ENCODE measurements at places on chromosomes 7 and 10.

GRCh38 chr10:3169673-3170072 is 2.9 kb downstream of the PITRM1 start:
- no peak for DNase-seq

DNA sequence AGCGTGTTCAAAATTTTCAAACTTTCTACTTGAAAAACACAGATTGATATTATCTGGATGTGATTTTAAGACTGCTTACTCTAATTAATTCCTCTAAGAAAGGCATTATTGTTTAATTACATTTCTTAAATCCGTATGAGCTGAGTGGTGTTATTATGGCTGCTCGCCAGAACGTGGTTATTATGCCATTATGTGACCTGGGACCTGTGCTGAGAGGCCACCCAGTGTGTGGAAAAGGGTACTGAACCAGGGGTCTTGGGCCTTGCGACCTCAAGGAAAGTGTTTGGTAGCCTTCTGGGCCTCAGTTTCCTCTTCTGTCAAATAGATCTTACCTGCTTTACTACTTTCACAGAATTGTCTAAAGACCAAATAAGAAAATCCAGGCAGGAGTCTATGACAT is 15.4 kb downstream of the LGI1 start:
- no peak for DNase-seq

DNA sequence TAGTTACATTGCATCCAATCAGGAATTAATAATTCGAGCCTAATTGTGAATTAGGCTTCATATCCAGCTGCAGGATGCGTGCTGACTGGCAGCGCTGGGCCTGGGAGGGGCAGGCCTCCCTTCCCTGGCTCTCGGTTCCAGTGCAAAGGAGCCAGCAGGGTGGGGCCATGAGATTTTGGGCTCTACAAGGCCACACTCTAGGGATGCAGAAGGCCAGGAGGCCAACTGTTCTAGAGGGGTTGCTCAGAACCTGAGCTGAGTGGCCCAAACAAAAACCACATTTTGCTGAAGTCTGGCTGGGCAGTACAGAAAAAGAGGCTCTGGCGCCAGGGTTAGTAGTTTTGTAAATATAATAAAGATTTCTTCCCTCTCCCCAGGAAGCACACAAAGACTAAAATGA is 72.3 kb downstream of the CLEC2L start:
- DNase-seq: no peak

DNA sequence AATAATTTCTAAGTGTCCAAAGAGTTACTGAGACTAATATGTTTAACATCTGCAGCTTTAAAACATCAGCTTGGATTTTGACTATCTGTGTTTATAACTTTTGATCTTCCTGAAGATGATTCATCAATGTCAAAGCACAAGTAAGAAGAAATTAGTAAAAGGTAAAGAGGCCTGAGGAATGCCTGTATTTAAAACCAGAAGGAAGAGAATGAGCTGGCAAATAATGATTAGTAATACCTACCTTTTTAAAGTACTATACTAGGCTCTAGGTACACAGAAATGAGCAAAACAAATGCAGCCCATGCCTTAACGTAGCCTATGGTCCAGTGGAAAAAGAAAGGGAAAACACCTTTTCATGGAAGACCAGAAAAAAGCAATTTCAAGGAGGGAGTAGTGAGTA is 158.0 kb downstream of the KCND2 start:
- DNase-seq: no peak

- no peak for DNase-seq
Observed at GRCh38 chr10:13559124-13559700, 27.6 kb upstream of the PRPF18 start.

GRCh38 chr10:73641328-73642060 is at the start of gene MYOZ1:
Gene MYOZ1 (minus strand): TSS chr10:73641474. CDS start chr10:73640017, 1,457 bp downstream.
- no peak for DNase-seq

GRCh38 chr7:132573251-132573955 is 2.9 kb downstream of the PLXNA4 start:
- no peak for DNase-seq

GRCh38 chr7:48887500-48887899 is 36.8 kb upstream of the CDC14C start:
- no peak for DNase-seq

DNA sequence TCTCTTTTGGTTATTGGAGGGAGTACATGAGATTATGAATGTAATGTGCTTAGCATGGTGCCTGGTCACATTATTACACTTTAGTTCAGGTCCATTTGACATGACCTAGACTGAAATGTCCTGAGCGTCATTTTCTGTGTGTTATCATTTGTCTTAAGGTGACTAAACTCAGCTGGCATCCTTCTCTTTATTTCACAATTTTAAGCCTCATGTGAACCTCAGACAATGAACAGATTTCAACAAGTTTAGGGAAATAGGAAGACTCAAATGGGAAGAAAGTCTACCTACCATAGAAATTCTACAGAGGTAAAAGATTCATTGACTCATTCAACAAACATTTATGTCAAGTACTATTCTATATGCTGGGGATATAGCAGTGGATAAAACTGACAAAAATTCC is 70.2 kb upstream of the EXOC6 start:
- no peak for DNase-seq

- no peak for DNase-seq
Observed at GRCh38 chr10:122143238-122143841, 127.8 kb upstream of the BTBD16 start.

DNA sequence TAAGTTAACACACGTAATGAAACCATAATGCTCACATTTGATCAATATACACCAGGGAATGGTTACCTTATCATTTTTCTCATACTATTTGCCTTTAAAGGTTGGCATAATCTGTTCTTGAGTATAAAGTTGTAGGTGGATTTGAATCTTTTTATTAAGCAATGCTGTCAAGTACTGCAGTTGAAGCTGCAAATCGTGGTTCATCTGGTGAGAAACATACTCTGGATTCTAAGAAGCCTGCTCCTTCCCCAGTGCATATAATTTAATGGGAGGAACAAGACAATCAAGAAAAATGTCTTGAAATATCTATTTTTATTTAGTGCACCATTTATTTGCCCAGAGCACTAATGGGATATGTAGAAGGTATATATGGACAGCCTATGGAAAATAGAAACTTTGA is 68.7 kb upstream of the DLX6 start:
- DNase-seq: no peak
